Neural crest cell (in vitro differentiated cells): ENCODE measurements at places on chromosomes 7 and 10. TPM values are rescaled to one million over a fixed set of nuclear protein-coding genes. Genes with fewer than 3 reads are reported as not detected.

Gene TMEM273
- total RNA-seq = 0.37 TPM in 1 of 2 replicates, not detected in the other

Gene SPAM1
- not detected in 2 replicates for total RNA-seq

Gene FAM25G
- total RNA-seq = not detected in 2 replicates

Gene SFMBT2
- 7.0 and 8.8 TPM in 2 replicates for total RNA-seq

Gene ZNF804B
- total RNA-seq = not detected in 2 replicates

Gene CPEB3
- 1.4 and 1.6 TPM in 2 replicates for total RNA-seq

Gene RAB19
- not detected in 2 replicates for total RNA-seq

Gene SP4
- 20.6 and 20.8 TPM in 2 replicates for total RNA-seq

Gene LIPM
- not detected in 2 replicates for total RNA-seq

Gene FZD1
- 9.2 and 9.5 TPM in 2 replicates for total RNA-seq

Gene SCIN
- total RNA-seq = not detected in 2 replicates

Gene IGFBP1
- not detected in 2 replicates for total RNA-seq

Gene IDI2
- not detected in 2 replicates for total RNA-seq

Gene ACSM6
- total RNA-seq = not detected in 2 replicates

Gene AIFM2
- 2.8 TPM in 2 replicates for total RNA-seq

Gene ENKUR
- total RNA-seq = 1.7 and 2.0 TPM in 2 replicates

Gene RFC2
- 77.0 and 80.4 TPM in 2 replicates for total RNA-seq

Gene KIAA1549
- 33.2 and 34.8 TPM in 2 replicates for total RNA-seq

Gene TMEM209
- total RNA-seq = 41.8 and 43.6 TPM in 2 replicates

Gene ECHDC3
- 5.2 and 5.3 TPM in 2 replicates for total RNA-seq

Gene DNAJC9
- total RNA-seq = 73.9 and 74.8 TPM in 2 replicates

Gene AGK
- total RNA-seq = 35.7 and 36.9 TPM in 2 replicates

Gene SLC16A12
- not detected in 2 replicates for total RNA-seq

Gene ELAPOR2
- 42.2 and 44.4 TPM in 2 replicates for total RNA-seq

Gene SPDYE17
- total RNA-seq = not detected in 2 replicates

Gene COBL
- 0.05 and 0.41 TPM in 2 replicates for total RNA-seq

Gene TNKS2
- 44.5 and 45.7 TPM in 2 replicates for total RNA-seq

Gene NXPH1
- 1.0 and 1.1 TPM in 2 replicates for total RNA-seq

Gene NUTM2A
- total RNA-seq = 3.0 and 3.7 TPM in 2 replicates

Gene DPP6
- 1.6 and 2.2 TPM in 2 replicates for total RNA-seq

Gene CALN1
- total RNA-seq = 0.51 and 0.64 TPM in 2 replicates

Gene RAB18
- 72.3 and 75.8 TPM in 2 replicates for total RNA-seq

Gene AKR1C4
- not detected in 2 replicates for total RNA-seq

Gene SLC26A5
- total RNA-seq = not detected in 2 replicates

Gene STK31
- total RNA-seq = 0.58 and 0.82 TPM in 2 replicates

Gene CLCN1
- total RNA-seq = 0.09 TPM in 1 of 2 replicates, not detected in the other

Gene USP6NL
- total RNA-seq = 35.3 and 38.2 TPM in 2 replicates

Gene AMZ1
- not detected in 2 replicates for total RNA-seq

Gene COL1A2
- 98.8 and 110 TPM in 2 replicates for total RNA-seq

Gene CCL24
- not detected in 2 replicates for total RNA-seq

Gene CUBN
- total RNA-seq = 1.6 and 2.2 TPM in 2 replicates

Gene PNLIPRP3
- total RNA-seq = not detected in 2 replicates

Gene SKAP2
- total RNA-seq = 3.2 and 3.5 TPM in 2 replicates

Gene GNAI1
- total RNA-seq = 25.2 and 26.7 TPM in 2 replicates

Gene BTAF1
- 41.7 and 46.0 TPM in 2 replicates for total RNA-seq

Gene OPN1SW
- total RNA-seq = not detected in 2 replicates

Gene NHLRC2
- 55.0 and 58.7 TPM in 2 replicates for total RNA-seq

Gene IFIT1B
- not detected in 2 replicates for total RNA-seq

Gene PNLIP
- not detected in 2 replicates for total RNA-seq

Gene NPC1L1
- 0.12 and 0.18 TPM in 2 replicates for total RNA-seq

Gene CHN2
- 15.4 and 15.9 TPM in 2 replicates for total RNA-seq

Gene MYL10
- not detected in 2 replicates for total RNA-seq

Gene PLEKHS1
- not detected in 2 replicates for total RNA-seq

Gene HMX2
- not detected in 2 replicates for total RNA-seq

Gene CYP3A4
- total RNA-seq = not detected in 2 replicates

Gene AOC1
- total RNA-seq = not detected in 2 replicates

Gene PRSS58
- not detected in 2 replicates for total RNA-seq

Gene CISD1
- total RNA-seq = 33.1 and 33.5 TPM in 2 replicates

Gene WNT8B
- 3.8 and 4.2 TPM in 2 replicates for total RNA-seq
